ENCODE measurements at places on chromosomes 2 and 18.
A peak's percentile ranks its signal among the peaks of the same experiment; 100 is the strongest.

DNA sequence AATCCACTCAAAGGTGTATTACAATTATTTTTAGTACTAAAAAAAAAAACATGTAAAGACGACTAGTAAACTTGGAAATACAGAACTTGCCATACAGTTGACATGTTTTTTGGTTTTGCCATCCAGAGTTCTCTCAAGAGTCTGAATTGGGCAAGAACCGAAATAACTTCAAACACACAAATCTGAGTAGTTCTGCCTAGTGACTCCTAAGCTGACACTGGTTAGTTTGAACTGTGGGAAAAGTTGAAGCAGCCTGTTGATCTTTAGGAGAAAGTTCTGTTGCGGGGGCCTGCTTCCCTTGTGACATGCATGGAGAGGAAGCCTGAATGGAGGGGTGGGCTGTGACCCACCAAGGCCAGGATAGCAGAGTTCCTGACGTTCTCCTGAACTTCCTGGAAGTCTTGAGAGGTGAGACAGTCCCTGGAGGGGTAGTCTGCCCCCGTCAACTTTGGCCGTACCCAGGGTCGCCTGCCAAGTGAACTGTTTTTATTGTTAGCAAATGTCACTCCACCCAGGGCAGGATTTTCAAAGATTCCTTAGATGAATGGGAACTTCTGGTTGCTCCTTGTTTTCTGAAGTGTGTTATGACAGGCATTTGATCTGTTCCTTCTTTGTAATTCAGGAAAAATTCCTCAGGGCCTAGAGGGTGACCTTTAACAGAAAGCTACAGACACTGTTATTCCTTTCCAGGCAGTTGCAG lies 85.6 kb upstream of the SPTBN1 start:
- DNase-seq = no peak

DNA sequence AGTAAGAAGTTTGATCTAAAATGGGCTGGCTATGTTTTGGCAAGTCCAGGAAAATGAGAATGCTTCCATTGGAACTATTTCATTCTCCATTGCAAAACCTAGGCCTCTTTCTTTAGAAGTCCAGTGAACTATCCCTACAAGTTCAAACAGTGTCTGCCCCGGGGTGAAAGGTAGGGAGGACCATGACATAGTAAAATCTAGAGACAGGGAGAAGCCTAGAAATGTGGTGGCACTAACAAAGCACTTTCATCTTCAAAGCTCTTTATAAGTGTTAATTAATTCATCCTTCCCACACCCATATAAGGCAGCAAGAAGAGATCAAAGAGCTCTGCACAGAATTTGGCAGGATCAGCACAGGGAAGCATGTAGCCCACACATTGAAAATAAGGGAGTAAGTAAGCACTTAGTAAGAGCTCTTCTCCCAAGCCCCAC lies 214.5 kb downstream of the IRS1 start:
- no peak for DNase-seq

DNA sequence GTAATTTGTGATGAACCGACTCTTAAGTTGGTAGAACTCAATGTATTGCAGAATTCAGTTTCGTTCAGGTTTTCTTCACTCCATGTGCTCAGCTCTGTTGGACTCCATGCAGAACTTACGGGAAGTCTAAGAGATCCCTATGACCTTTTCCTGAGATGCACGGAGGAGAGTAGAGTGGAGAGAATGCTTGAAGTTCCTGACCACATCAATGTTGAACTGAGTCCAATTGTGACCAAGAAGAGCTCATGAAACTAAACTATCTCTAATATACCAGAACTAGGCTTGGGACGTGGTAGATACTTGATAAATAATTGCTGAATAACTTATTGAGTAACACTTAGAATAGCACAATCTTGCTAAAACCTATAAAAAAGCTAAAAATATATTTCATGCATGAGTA lies 47.2 kb downstream of the TMEM178A start:
- no peak for DNase-seq

DNA sequence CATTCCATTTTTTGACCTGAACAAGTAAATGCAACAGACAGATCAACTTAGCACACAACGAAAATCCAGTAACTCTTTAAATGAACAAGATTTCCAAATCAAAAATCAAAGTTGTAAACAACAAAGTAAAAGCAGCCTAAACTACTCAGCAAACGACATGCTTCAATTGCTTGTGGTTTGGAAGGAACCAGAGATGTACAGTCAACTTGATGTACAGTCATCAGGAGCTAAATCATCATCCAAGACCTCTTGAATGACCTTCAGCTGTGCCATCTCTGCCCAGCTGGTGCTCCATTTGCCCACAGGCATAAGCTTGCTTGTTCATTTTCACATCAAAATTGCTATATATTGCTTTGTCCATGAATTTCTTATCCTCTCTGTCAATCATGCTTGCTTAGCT lies 109.8 kb downstream of the UPP2 start:
- DNase-seq = no peak

- DNase-seq = no peak
These were observed 449.7 kb downstream of the TXNL1 start for GRCh38 chr18:56188529-56189275.

- no peak for DNase-seq
These were observed 58.2 kb downstream of the BCL2L11 start for GRCh38 chr2:111178730-111179405.

DNA sequence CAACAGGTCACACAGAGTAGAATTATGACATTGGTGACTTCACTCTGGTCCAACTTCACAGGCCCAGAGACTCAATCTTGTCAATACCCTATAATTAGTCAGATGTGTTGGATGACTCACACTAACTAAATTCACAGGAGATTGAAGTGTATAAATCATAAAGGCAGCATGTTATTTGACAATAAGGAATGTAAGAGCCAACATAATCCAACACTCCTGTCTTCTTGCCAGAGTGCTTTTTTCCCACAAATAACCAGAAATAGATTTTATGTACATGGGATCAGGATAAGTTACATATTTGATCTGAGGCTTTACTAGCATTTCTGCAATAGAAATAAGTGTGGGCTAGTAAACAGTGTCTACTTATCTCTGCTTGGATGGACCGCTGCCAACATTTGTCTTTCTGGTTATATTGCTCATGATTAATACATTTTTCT lies 42.2 kb upstream of the ZSWIM2 start:
- no peak for DNase-seq

DNA sequence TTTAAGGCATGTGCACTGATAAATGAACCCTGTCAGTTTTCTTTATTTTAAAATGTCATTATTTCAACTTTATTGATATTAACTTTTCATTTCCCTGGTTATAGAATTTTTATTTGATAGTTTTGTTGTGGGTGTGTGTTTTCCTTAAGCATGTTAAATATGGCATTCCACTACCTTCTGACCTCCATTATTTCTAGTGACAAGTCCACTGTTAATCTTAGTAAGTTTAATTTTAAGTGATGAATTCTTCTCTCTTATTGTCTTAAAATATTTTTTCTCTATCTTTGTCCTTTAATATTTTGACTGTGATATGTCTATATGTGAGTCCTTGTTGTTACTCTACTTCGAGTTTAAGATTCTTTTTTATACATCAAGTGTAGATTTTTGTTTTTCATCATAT lies 685.7 kb downstream of the GALR1 start:
- no peak for DNase-seq

GRCh38 chr2:54555318-54555837 lies 99.3 kb downstream of the SPTBN1 start:
- no peak for DNase-seq

DNA sequence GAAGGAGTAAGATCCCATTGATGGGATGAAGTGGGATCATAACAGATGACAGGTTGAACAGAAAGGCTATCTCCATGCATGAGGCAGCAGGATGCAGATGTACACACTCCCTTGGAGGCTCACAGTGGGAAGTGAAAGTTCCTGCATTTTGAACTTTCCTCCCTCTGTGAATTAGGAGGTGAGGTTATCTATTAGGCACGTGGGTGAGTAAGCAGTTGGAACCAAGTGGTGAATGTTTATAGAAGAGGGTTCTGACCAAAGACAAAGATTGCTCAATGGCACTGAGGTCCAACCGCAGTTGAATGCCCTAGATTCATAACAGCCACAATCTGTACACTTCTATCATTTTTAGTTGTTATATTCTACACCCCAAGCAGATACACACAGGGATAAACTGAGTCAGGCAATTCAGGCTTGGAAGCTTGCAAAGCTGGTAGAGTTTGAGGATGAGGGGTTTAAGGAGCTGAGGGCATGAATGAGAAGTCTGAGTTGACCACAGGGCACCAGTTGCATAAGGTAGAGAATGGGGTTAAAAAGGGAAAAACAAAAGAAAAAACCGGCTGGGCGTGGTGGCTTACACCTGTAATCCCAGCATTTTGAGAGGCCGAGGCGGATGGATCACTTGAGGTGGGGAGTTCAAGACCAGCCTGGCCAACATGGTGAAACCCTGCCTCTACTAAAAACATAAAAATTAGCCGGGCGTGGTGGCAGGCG lies 7.1 kb upstream of the KCMF1 start:
- no peak for DNase-seq

GRCh38 chr2:153388246-153388645 lies 90.3 kb downstream of the RPRM start:
- no peak for DNase-seq

GRCh38 chr2:55370208-55370607 lies 49.4 kb downstream of the CCDC88A start:
- DNase-seq = no peak

- DNase-seq = peak; percentile 73
These were observed at the start of gene SCN7A for GRCh38 chr2:166494140-166494624. Gene SCN7A (minus strand): TSS chr2:166494249. CDS start chr2:166477696, 16,553 bp downstream.

DNA sequence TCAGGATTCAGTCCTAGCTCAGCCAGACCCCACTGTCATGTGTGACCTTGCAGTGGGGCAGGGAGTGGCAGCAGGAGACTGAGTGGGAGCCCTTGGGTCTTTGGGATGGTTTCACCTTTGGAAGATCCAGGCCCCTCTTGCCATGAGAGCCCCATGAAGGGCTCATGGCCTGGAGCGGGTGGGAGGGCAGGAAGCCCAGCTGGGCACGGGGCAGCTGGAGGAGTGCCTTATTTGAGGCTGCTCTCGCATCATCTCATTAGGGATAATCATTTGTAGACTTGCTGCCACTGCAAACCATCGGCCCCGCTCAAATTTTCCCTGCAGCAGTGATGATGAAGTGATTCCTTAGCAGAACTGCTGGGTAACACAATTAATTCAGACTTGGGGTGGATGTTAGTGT lies 73.9 kb downstream of the TGOLN2 start:
- no peak for DNase-seq

DNA sequence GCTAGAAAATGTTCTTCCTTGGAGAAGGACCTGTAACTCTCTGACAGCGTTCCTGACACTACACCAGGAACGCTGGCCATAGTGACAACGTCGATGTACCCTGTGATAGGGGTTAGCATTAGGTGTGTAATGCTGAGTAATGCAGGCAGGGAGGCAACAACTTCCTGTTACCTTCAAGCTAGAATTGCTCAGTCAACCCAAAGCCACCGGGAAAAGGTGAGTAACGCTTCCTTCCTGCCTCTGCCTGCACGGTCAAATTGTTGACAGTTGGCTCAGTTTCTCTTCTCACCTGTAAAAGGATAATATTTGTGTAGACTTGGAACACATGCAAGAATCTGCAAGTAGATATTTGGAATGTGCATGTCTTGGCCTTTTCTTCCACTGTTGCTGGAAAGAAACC lies 12.7 kb downstream of the FAM110C start:
- no peak for DNase-seq

- no peak for DNase-seq
These were observed 495.6 kb upstream of the ZEB2 start for GRCh38 chr2:145015561-145015960.

- no peak for DNase-seq
These were observed at the start of gene L3MBTL4 for GRCh38 chr18:6414723-6415417. Gene L3MBTL4 (minus strand): TSS chr18:6414911. CDS start chr18:6311625, 103,286 bp downstream.

- DNase-seq = no peak
These were observed 13.1 kb downstream of the PIEZO2 start for GRCh38 chr18:11136241-11136640.

- DNase-seq = no peak
These were observed 490.6 kb downstream of the THSD7B start for GRCh38 chr2:137255990-137256389.

GRCh38 chr18:69064063-69064462 lies 266.2 kb downstream of the CCDC102B start:
- no peak for DNase-seq

DNA sequence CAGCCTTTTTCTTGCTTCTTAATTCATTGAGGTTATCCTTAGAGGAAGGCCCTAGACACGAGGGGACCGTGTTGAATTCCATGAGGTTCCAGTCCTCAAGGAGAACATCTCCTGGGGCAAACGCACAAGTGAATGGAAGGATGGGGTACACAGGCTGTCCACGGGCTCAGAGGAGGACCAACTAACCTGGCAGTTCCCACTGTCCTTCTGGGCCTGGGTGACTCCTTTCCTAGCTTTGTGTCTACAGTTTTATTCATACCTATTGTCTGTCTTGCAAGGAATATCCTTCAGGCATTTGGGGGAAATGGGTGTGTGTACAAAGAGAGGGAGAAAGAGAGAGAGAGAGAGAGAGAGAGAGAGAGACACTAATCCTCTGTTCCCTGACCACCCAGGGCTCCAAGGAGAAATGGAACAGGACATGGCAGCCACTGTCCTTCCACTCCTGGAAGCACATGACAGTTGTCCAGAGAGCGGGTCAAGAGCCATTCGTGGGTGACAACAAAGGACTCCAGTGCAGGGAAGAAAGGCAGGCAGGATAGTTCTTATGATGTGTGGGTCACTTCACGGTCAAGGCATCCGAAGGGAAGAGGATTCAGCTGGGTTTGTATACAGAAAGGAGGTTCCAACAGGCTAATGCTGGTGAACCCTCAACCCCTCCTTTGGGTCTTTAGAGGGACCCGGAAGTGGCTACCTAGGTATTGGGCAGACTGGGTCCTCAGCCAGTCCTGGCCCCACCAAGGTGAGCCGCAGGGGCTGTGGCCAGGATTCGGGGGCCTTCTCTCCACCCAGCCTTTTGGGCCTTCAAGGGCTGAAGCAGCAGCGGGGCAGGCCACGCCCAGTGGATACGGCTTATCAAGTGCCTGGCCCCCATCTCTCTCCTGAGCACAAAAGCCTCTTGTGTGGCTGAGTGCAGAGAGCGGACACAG lies 150.6 kb downstream of the MYCN start:
- no peak for DNase-seq

DNA sequence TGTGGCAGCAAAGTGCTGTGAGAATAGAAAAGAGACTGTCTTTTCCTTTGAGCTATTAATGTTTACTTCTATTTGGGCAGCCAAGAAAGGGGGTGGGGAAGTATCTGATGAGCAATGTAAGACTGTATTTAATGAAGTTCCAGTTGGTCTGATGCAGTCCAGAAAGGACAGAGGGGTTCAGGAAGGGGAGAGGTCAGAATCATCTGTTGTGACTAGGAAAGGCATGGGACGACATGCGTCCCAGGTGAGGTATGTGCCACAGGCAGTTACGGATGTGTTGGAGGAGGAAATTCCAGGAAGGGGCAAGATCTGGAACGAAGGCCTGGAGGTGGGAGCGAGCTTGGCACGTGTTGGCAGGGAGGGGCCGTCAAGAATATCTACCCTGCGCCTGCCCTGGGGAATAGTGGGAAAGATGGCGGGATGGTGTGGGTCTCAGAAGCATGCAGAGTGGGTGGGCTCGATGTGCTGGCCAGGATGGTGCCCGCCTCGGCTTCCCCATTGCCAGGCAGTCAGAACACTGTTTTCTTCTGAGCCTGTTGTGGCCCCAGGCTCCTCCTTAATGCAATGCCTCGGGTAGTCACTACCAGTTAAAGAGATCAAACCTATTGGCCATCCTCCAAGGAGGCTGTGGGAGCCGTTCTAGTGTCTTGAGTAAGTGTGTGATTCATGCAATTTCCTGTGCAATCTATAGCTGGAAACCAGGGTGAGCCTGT lies 57.8 kb upstream of the TXNDC2 start:
- DNase-seq = no peak
